Foreskin keratinocyte (primary cell): ENCODE measurements at places on chromosomes 4 and X. TPM values are rescaled to one million over a fixed set of nuclear protein-coding genes. Genes with fewer than 3 reads are reported as not detected.
A peak's percentile ranks its signal among the peaks of the same experiment; 100 is the strongest.

- DNase-seq, result no peak
Observed at GRCh38 chr4:177680308-177680707, 238.1 kb upstream of the AGA start.

DNA sequence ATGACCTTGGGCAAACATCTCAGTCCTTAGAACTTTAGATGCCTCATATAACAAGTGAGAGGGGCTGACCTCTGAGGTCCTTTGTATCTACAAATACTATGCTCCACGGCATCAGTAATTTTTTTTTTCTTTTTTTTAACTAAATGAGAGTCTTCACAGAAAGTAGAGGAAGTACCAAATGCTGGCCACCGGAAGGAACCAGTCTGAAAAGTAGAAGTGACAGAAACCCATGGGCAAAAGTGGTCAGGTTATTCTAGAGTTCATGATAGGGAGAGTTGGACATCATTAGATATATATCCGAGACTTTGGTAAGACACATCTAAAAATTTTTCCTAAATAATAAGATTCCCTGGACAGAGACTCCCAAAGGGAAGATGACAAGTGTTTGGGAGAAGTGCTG lies 53.7 kb downstream of the COQ2 start:
- no peak for DNase-seq

- DNase-seq, result no peak
Observed at GRCh38 chr4:17526695-17527477, 11.9 kb downstream of the CLRN2 start.

- no peak for DNase-seq
Observed at GRCh38 chrX:7714351-7714750, 128.6 kb upstream of the VCX start.

DNA sequence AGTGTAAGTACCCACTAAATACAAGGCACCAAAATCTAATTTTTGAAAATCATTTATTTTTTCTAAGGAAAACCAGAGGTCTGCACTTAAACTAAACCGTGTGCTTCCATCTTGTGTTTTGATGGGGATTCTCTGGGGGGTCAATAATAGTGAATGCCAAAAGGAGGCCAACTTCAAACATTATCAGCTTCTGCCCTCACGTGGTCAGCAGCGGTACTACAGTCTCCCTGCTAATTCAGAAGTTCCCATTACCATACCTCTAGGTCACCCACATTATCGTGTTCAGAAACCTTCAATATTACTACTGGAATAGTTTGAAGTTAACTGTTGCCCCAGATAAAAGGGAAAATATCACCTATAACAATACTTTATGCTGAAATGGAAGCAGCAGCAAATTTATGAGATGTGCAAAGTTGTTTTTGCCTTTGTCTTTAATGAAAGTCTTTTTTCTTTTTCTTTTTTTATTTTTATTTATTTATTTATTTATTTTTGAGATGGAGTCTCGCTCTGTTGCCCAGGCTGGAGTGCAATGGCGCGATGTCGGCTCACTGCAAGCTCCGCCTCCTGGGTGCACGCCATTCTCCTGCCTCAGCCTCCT lies 17.3 kb downstream of the CTPS2 start:
- peak; percentile 14 for DNase-seq

GRCh38 chrX:53435997-53436396 lies 1.8 kb upstream of the HSD17B10 start:
- DNase-seq, result no peak

The SPANXB1 gene
- not detected in 2 replicates for total RNA-seq

The PCDH7 gene
- 34.5 and 43.2 TPM in 2 replicates for total RNA-seq
